ENCODE measurements at places on chromosomes 16 and 17.

DNA sequence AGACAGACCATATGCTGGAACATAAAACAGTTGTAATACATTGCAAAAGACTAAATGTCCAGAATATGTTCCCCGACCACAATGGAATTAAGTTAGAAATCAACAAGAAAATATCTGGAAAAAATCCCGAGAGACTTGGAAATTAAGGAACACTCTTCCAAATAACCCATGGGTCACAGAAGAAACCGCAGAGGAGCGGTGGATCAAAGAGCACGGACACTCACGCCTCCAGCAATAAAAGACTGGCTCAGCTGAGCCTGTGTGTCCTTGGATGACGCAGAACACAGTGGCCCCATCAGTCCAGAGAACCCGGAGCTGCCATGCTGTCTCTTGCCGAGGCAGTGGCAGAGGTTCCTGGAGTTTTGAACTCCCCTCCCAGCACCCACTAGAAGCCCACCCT is 30.9 kb upstream of the FOXF1 start:
- DNase-seq = no peak

GRCh38 chr17:18920911-18921441 is 31.0 kb upstream of the SLC5A10 start:
- DNase-seq = no peak

- no peak for DNase-seq
These were observed 9.1 kb downstream of the TIMP2 start for GRCh38 chr17:78915872-78916632.

GRCh38 chr16:8634991-8635736 is 13.7 kb downstream of the METTL22 start:
- no peak for DNase-seq

GRCh38 chr16:85278839-85279238 is 166.6 kb upstream of the CIBAR2 start:
- DNase-seq = no peak

GRCh38 chr16:47058295-47059086 is 85.0 kb upstream of the DNAJA2 start:
- DNase-seq = no peak

DNA sequence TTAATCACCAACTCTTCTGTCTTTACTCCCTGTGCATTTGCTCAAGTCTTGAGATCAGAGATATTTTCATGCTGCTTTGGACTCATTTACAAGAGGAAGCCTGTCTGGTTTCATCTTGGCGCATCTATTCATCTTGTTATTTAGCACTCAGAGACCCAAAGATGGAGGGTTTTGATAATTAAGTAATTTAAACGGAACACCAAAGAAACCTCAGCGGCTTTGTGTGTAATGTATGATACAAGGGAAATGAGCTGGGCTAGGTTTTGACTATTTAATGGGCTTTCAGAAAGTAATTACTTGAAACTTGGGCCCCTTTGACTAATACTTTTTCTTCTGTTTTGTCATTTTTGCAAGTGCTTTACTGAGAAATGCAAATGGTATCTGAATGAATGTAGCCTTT is 66.2 kb upstream of the CACNG3 start:
- DNase-seq = no peak

DNA sequence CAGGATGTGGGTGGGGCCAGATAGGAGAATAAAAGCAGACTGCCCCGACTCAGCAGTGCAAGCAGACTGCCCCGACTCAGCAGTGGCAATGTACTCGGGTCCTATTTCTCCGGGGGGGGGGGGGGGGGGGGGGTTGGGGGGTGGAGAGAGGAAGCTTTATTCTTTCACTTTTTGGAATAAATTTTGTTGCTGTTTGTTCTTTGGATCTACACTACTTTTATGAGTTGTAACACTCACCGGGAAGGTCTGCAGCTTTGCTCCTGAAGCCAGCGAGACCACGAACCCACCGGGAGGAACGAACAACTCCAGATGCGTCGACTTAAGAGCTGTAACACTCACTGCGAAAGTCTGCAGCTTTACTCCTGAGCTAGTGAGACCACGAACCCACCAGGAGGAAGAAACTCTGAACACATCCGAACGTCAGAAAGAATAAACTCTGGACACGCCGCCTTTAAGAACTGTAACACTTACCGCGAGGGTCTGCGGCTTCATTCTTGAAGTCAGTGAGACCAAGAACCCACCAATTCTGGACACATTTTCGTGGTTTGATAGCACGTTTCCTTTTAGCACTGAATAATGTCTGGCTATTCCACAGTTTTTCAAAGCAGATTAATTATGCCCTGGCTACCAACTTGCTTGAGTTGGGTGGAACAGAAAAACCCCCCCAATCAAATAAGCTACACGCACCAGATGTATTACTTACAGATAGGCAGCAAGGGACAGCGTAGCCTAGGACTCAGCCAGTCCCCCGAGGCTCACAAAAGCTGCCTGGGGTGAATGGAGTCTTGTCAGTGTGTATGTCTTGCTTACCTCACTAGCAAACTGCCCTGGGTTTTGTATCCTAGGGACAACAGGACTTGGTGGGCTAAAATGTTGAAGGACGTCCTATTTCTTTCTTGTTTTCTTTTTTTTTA is 11.9 kb downstream of the FZD2 start:
- DNase-seq = no peak

- DNase-seq = no peak
These were observed 17.1 kb downstream of the FTO start for GRCh38 chr16:53721017-53721416.

- no peak for DNase-seq
These were observed 33.6 kb upstream of the CPPED1 start for GRCh38 chr16:12837291-12837690.

GRCh38 chr16:51393381-51394005 is 242.4 kb upstream of the SALL1 start:
- DNase-seq = no peak

DNA sequence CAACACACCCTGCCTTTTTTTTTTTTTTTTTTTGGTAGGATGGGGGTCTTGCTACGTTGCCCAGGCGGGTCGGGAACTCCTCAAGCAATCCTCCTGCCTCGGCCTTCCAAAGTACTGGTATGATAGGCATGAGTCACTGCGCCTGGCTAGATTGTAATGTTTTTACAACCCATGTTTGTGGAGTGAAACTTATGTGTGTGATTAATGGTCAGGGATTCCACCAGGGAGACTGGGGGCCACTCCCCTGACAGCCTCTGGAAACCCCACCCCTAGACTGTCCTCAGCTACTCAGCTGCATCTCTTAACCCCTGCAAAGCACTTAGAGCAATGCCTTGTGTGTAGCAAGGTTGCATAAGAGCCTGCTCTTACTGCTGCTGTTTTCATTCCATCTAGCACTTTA is 220.5 kb downstream of the PARN start:
- DNase-seq = no peak

- no peak for DNase-seq
These were observed 14.9 kb upstream of the DDX19A start for GRCh38 chr16:70331588-70332358.

DNA sequence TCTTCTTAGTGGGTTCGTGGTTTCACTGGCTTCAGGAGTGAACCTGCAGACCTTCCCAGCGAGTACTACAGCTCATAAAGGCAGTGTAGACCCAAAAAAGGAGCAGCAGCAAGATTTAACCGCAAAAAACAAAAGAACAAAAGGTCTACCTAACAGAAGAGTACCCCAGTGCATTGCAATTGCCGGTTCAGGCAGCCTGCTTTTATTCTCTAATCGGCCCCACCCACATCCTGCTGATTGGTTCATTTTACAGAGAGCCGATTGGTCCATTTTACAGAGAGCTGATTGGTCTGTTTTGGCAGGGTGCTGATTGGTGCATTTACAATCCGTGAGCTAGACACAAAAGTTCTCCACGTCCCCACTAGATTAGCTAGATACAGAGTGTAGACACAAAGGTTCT is 2.0 kb upstream of the ARRB2 start:
- DNase-seq = peak; percentile 59

DNA sequence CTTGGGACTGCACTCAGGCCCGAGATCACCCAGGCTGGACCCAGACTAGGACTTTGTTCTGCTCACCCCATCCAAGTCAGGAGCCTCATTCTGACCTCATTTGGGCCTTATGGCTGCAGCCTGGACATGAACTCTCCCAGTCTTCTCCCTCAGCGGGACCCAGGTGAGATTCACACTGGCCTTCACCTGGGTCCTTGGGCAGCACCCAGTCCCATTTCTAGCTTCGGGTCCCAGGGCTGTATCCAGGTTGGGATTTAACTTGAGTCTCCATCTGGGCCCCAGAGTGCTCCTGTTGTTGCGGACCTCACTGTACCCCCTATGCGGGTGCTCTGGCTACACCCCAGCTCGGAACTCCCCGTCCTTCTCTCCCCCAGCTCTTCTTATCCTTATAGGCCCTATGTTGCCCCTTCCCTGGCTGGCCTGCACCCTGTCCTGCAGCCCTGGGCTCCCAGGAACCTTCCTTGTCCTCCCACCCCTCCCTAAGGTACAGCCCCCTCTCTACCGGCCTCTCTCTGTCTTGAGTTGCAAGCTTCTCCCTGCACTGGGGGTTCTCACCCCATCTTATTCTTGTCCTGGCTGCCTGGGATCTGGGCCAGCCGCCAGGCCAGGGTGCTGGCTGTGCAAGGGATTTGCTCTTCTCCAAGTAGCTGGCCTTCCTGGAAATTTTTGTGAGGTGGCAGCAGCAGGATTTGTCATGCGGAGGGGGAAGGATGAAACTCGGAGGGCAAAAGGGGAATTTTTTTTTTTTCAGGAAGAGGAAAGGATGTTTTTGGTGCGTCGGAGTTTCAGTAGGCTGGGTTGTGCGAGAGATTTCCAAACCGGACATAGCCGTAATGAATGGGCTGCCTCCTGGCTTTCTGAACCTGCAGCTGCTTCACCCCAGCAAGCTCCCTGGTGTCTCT is 904 bp downstream of the MAP2K3 start:
- no peak for DNase-seq

- no peak for DNase-seq
These were observed 192.6 kb downstream of the PARN start for GRCh38 chr16:14437426-14437825.

GRCh38 chr16:66695935-66696668 is 441 bp downstream of the CMTM4 start:
- DNase-seq = no peak

DNA sequence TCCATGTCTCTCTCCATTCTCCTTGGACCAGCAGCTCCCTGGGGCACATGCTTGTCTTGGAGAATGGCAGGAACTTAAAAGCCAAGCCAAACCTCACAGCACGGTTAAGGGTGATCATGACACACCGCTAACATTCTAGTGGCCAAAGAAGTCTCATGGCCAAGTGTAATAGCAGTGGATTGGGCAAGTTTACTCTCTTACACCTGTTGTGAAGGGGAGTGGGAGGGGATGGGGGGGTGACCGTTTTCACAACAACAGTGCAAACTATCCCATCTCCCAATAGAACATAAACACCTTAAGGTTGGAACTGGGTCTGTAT is 37.7 kb upstream of the MEOX1 start:
- no peak for DNase-seq

GRCh38 chr17:56599088-56599487 is 5.6 kb downstream of the NOG start:
- DNase-seq = no peak

- no peak for DNase-seq
These were observed 15.5 kb downstream of the MYBBP1A start for GRCh38 chr17:4539576-4540223.
